ENCODE measurements at places on chromosomes 5 and 9.
A peak's percentile ranks its signal among the peaks of the same experiment; 100 is the strongest.

DNA sequence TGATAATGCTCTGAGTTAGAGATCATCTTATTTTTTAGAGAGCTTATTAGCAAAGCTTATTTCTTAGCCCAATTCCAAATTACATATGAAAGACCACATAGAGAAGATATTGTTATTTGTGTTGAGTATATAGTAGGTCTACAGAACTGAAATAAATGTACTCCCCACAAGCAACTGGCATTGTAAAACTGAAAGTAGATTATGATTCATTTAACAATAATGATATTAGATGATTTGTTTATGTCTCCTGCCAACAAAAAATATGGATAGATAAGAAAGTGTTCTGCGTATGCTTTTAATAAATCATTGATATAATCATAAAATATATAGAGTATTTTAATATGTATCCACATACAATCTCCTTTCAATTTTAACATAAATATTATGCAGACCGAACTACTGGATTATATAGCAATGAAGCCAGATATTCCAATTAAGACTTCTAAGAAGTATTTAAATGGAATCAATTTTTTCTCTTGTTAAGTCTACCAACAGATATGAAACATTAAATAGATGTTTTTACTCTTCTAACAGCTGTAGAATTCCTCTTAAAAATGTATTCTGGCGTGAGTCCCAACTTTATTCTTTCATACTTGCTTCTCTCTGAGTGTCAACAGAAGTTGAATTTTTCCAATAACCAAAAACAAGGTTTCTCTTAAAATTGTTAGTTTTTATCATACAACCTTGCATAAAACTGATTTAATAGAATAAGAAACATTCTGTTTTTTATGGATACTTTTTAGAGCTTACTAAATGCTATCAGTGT is 15.6 kb upstream of the DAB2 start:
- DNase-seq, result no peak

- DNase-seq, result peak; percentile 72
These were observed 122.7 kb downstream of the GRIA1 start for GRCh38 chr5:153613144-153613543.

GRCh38 chr9:93657331-93658111 is 81.1 kb downstream of the PHF2 start:
- DNase-seq, result no peak

DNA sequence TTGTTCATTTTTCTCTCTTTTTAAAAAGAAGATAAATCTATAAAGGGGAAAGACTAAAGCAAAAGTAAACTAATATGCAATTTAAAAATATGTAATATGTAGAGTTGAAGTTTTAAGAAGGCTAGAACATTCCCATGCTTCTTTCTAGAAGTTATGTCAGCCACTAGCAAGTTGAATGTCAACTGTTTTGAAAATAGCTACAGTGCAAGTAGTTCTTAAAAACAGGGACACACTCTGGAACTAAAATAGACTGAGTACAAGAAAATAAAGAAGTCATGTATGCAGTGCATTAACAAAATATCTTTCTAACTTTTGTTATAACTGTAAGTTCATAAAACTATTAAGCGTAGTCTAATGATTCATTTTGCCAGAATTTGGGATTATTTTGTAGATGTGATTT is 7.9 kb downstream of the TMEM38B start:
- no peak for DNase-seq

DNA sequence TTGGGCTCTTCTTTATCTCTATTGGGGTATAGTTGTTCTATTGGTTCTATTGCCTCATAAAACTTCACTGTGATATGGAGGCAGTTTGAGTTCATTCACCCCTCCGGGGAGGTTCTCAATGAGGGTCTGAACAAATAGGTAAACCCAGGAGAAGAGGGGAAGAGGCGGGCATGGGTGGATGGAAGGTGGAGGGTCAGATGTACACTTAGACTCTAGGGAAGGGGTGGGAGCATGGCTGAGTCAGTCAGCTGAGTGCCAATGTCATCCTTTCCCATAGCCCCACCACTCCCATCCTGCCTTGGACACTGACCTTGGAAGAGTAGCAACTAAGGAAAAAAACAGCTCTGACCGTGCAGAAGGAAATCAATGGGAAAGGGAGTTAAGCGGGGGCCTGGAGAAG is 9.9 kb upstream of the FABP6 start:
- DNase-seq, result no peak

DNA sequence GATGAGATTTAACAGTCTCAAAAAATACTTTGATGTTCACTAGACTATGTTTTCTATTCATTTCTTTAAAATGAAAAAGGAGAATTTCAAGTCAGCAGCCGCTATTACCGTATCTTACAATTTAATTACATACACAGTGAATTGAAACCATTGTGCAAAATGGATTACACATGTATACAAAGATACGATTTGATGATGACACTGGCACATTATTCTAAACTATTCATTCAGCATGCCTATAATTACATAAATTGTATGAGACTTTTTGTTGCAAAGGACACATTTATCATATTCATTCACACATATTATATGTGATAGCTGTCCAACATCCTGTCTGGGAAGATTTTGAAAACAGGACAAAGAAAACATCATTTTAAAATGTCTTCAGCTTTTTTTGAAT is 118.3 kb upstream of the VCAN start:
- no peak for DNase-seq

DNA sequence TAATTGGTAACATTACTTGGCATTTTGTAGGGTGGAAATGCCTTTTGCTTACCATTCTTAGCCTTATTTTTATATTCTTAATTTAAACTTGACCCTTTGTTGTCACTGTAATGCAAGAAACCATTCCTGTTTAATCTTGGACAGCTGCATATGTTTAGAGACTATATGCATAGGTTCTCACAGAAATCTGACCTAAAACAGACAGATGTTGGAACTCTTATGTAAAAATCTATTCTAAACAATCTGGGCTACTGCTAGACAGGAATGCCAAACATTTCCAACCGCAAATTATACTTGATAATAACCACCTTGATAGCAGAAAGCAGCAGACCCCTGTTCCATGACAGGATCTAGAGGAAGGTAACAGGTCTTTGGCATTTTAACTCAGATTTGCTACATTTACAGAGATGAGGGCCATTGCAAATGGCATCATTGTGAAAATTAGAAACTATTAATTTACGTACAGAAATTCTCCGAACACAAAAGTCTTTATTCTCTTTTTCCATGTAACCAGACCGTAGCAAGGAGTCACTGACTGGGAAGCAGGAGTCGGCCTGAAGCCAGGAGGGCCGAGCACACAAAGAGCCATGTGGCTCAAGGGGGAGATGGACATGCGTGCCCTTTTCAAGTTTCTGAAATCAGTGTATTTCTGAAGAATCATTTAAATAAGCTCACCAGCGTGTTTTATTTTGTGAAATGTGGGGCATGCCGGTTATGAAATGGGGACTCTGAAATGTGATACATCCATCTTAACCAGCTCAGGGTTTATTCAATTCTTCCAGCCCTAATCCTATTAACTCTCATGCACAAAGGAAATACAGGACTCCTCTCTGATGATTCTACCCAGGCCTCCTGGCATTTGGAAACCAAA is 139.3 kb downstream of the AOPEP start:
- DNase-seq, result peak; percentile 25

GRCh38 chr5:111461255-111461671 is 51.1 kb downstream of the STARD4 start:
- peak; percentile 44 for DNase-seq

GRCh38 chr5:7763621-7764072 is 87.3 kb downstream of the CFAP90 start:
- no peak for DNase-seq

GRCh38 chr5:53338971-53339370 is 141.5 kb upstream of the FST start:
- DNase-seq, result no peak

DNA sequence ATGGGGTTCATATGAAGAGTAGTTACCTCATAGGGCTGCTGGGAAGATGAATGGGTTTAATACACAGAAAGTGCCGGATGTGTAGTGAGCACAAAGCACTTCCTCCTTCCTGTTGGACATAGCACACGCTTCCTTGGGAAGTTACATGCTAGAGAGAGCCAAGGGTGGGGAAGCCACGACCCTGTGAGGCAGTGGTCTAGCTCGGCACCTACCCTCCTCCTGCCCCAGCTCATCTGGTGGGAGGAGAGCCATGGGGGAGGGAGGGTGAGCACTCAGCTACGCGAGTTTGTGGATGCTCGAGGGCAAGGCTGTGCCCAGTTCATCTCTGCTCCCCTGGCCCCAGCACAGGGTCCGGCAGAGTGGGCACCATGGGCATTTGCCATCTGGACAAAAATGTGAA is 43.6 kb upstream of the NEK6 start:
- no peak for DNase-seq

- DNase-seq, result no peak
These were observed at the start of gene TRAF1 for GRCh38 chr9:120926397-120926928. TSS of gene TRAF1 (minus strand) at chr9:120926796. CDS start at chr9:120926075, 721 bp downstream.

DNA sequence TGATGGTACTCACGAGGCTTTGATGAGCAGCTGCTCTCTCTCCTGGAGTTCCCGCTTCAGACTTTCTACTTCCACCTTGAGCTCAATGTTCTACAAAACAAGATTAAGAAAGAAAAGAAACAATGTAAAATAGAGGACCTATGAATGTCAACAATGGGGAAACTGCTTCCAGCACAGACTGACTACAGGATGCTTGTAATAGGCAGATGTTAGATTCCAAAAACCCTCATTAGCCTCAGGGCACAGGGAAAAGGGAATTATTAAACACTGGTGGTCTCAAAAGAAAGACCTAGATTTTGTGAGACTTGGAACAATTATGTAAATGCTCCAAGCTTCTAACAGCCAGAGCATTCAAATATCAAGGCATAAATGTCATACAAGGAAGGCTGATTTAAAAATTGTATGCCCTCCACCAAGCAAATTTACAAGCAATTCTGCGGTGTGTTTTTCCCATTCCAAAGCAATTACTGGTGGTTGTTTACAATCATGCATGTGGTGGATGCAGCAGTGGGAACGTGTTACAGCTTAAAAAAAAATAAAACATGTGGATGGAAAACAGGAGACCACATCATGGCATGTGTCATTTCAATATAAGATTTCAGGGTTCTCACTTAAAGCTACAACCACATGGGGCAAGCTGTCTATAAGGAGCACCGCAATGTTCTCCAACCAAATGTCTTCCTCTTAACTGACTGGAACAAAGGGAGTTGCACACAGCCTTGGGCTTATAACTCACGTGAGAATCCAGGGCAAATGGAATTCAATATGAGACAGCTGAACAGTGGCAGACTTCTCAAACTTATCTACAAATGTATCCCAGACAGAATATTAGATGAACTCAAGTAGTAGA is 34.0 kb downstream of the CDK5RAP2 start:
- no peak for DNase-seq

- DNase-seq, result peak; percentile 92
These were observed at the start of gene SYNPO for GRCh38 chr5:150640311-150641005. TSS of gene SYNPO (plus strand) at chr5:150640660. CDS start at chr5:150648276, 7,616 bp downstream.

GRCh38 chr5:32443145-32443540 is 1.4 kb downstream of the ZFR start:
- DNase-seq, result peak; percentile 62

DNA sequence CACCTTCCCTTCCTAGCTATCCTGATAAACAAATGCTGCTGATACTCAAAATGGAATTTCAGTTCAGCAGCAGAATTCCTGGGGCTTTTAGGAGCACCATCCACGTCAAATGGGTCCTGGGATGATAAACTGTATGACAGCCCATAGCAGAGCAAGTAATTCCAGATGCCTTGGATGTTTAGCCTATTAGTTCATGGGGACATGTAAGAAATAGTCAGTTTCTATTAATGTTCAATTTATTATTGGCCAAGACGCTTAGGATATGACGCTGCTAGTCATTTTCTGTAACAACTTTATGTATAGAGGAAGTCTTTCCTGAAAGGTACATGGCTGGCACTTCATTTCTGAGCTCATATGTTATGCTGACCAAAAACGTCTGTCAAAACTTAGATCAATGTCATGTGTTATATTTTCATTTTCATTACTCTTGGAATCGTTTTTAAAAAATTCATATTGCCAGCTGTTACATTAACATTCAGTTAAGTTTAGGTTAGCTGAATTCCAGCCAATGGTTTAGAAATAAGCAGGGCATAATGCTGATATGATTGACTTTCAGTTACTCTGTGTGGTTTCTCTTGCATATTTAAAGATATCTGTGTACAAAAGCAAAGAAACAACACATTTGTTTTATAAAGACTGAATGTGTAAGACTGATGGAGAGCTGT is 243.8 kb downstream of the CSNK1G3 start:
- DNase-seq, result peak; percentile 89

DNA sequence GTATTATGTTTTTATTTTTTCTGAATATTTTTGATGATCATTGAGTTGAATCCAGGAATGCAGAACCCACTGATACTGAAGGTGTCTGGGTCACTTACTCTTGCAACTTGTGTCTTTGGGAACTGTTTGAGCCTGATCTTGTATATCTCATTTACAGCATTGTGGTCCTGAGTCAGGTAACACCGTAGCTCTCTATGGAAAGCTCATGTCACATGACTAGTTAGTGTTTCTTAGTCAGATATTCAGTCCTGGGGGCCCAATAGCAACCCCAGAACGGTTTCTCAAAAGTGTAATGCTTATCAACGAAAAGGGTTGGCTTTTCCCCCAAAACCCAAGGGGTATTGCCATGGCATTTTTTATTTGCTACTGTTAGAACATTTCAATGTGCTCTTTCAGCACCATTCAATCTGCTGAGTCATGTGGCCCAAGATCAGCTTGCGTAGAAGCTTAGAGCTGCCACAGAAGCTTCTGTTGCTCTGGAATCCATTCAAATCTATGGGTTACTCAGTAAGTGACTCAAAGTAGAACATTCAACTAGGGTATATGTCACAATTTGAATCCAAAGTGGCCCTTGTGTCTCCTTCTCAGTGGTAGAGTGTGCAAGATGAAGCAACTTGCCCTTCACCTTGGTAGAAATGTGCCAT is 12.1 kb upstream of the PTAR1 start:
- DNase-seq, result peak; percentile 56

DNA sequence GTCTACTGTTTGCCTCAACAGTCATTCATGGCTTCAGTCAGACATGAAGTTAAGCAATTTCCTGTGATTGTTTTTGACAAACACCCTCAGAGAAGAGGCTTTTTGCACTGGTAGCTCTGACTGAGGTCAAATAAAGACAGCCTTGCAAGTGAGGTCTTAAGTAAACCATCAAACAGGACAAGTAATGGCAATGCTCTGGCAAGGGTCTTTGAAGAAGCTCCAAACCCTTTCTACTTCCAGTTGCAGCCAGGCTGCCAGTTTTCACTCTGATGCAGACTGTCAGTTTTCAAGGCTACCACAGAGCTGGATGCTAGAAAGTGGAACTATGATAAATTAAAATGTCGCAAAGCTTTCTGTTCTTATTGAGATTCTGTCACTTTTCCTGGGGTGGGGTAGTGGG is 421.5 kb upstream of the PTGER4 start:
- no peak for DNase-seq

Data from fibroblast of skin of back (primary cell).